Aorta (tissue), 5 donors: ENCODE measurements at places on chromosomes 4 and X. TPM values are rescaled to one million over a fixed set of nuclear protein-coding genes. Genes with fewer than 3 reads are reported as not detected.

RGS12 gene
- total RNA-seq = 40.4 TPM

SERPINA7 gene
- total RNA-seq = not detected

BST1 gene
- total RNA-seq = 13.7 TPM

ARHGAP36 gene
- total RNA-seq = not detected

FGF2 gene
- total RNA-seq = 31.7 TPM
